ENCODE measurements at places on chromosomes 7 and 10.

DNA sequence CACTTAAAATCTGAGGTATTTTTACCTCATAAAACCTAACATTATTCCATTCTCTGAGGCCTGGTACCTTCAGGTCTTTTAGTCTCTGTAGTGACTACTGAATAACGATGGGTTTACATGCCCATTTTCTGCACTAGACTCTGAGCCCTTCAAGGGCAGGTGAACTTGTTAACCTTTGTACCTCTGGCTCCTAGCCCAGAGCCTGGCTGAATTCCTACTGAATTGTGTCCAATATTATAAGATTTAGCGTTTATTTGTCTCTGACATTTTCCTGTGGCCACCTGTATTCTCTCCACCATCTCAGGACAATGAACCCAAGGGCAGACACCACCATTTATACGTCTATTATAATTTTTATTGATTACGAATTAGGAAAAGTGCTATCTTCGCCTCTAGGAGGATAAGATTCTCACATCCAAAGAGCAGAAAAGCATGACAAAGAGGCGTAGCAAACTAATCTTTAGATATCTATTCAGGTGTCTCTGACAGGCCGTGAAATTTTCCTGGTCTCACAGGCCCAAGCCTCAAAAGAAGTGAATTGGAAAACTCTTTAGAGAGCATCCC is 27.9 kb upstream of the HNRNPH3 start:
- no peak for DNase-seq

GRCh38 chr10:79316671-79317431 is 30.4 kb upstream of the PPIF start:
- DNase-seq: no peak

GRCh38 chr10:20287586-20287985 is 471.4 kb downstream of the PLXDC2 start:
- no peak for DNase-seq

DNA sequence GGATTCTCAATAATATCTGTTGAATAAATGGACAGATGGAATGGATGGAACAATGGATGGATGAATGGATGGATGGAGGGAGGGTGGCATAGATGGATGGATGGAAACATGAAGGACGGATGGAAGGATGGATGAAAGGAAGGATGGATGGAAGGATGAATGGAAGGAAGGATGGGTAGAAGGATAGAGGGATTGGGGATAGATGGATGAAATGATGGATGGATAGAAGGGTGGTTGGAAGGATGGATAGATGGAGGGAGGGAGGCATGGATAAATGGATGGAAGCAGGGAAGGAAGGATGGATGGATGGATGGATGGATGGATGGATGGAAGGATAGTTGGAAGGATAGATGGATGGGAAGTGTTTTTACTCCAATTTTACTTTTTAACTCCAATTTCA is 35.4 kb downstream of the AKR1B15 start:
- no peak for DNase-seq

DNA sequence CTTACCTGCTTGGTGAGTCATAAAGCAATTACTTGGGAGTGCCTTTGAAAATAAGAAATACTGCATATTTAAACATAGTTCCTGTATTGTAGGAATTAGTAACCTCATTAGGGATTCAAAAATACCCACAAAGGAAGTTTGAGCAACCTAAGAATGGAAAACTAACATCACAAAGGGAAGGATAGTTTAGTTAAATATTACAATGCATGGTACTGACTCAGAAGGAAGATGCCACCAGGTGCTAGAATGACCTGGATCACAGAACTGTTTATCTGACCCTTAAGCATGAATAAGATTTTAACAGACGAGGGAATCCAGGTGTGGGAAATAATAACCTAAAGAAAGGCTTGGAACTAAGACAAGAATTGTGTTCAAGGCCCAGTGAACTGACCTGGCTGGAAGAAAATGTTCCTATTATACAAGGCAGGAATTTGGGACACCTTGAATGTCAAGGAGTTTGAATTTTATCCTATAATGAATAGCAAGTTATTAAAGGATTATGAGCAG is 106.4 kb downstream of the GSAP start:
- DNase-seq: no peak

DNA sequence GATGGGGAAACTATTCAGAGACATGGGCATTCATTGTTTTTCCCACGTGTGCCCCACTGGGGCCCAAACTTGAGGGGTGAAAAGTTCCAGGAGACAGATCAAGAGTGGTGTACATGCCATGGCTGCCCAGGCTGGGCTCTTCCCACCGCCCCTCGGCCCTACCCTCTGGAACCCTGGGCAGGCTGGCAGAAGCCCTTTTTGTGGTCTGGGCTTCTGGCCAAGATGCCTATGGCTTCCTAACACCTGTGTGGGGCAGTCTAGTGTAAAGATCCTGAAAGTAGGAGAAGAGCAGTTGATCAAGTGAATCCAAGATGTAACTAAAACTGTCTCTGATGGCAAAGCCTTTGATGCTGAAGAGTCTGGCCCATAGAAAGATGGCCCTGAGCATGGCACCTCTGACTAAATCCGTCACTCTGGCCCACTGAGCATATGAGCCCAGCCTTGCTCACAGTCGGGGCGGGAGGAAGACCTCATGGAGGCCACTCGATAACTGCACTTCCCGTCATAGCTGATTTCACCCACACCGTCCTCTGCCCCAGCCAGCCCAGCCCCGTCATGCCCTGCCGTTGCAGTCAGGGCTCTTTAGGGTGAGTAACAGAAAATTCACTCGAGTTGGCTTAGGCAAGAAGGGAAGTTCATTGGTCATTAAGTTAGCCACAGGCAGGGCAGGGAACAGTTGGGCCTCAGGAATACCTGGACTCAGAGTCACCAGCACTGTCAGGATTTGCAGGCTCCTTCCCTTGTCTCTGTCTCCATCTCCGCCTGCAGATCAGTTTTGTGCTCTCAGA is 37.9 kb upstream of the MTPAP start:
- no peak for DNase-seq

DNA sequence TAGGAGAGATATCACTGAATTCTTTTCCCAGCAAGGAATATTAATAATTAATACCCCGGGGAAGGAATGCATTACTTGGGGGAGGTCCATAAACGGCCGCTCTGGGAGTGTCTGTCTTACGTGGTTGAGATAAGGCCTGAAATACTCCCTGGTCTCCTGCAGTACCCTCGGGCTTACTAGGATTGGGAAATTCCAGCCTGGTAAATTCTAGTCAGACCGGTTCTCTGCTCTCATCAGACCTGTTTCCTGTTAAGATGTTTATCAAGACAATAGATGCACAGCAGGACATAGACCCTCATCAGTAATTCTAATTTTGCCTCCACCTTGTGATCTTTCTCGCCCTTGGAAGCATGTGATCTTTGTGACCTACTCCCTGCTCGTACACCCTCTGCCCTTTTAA is 162.8 kb upstream of the KCND2 start:
- DNase-seq: no peak

- DNase-seq: peak; percentile 35
Measured at GRCh38 chr7:148609045-148609725, 18.6 kb downstream of the C7orf33 start.

GRCh38 chr7:16926283-16926682 is 44.5 kb upstream of the AGR3 start:
- peak; percentile 19 for DNase-seq

- DNase-seq: peak; percentile 5
Measured at GRCh38 chr7:96562966-96563365, 146.7 kb downstream of the SEM1 start.

- DNase-seq: peak; percentile 17
Measured at GRCh38 chr7:131735101-131735500, 178.7 kb upstream of the PODXL start.

GRCh38 chr10:49191349-49191748 is 3.2 kb upstream of the TMEM273 start:
- DNase-seq: no peak

- DNase-seq: no peak
Measured at GRCh38 chr10:110258542-110258941, 46.2 kb downstream of the SMNDC1 start.

DNA sequence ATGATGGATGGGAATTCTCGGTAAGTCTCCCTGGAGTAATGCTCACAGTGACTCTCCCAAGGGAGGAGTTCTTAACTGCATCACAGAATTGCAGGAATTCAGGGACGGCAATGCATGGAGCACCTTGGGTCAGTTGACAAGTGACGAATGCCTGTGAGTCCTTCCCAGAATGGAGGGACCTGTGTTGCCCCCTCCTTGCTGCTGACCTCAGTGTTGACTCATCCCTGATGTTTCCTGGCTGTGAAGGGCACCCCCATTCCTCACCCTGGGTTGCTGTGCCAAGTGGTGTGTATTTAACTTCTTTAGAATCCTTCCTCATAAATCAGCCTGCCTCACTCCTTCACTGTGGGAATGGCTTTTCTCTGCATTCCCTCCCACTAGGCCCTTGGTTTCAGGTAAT is 98.9 kb downstream of the LRMDA start:
- no peak for DNase-seq

DNA sequence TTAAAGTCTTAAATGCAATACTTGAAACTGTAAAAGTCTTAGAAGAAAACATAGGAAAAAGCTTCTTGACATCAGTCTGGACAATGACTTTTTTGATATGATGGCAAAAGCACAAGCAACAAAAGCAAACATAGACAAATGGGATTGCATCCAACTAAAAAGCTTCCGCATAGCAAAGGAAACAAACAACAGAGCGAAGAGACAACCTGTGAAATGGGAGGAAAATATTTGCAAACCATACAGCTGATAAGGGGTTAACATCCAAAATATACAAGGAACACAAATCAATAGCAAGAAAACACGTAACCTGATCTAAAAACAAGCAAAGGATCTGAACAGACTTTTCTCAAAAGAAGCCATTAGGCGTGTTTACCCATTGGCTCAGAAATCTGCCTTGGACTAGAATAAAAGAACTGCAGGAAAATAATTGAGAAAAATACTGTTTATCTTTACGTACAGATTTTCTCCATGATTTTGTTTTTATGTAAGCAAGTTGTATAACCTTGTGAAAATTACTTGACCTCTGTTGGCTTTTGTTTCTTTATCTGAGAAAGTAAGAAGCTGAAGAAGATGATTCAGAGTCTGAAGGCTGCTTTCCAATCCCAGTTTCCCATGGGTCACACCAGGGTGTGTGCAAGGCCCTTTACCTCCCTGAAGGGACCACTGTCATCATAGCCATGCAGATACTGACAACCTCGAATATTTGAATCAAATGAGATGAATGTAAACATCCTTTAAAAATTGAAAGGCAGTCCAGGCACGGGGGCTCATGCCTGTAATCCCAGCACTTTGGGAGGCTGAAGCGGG is 99.1 kb upstream of the LANCL2 start:
- DNase-seq: no peak

GRCh38 chr7:152887778-152888177 is 128.2 kb downstream of the ACTR3B start:
- DNase-seq: no peak

DNA sequence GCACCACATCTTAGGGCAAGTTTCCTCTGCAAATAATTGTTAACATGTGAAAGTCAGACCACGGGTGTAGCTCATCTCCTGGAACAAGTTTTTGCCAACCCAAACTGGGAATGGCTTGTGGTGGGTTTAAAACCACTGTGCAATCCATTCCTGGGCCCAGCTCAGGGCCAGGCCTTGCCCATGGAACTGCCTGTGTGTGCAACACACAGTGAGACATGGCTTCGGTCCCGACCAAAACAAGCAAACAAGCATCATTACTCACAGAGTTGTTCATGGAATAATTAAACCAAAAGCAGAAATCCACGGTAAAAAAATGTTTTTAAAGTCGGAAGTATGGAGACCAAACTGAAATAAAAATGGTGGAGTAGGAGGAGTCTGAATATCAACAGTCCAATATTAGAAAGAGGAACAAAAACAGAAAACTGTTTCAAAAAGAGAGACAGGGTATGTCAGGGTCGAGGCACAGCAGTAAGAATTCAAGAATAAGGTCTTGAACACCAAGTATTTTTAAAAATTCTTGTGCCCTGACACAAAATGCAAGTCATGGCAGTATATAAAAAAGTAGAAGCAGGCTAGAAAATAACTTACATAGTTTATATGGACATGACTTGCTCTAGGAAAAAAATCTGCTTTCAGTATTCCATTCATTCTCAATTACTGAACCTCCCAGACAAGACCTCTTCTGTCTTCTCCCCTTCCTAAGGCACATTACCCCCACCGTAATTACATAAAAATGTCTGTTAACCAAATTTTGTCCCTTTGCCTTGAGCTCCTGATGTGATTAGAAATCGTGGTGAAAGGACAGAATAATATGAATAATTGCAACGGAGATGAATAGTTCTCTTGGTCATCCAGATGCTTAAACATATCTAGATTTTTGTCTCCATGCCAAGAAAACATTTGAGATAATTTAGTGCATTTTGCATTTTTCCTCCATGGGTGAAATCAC is 88.4 kb downstream of the FAS start:
- no peak for DNase-seq

- DNase-seq: peak; percentile 40
Measured at GRCh38 chr7:106277976-106278375, 6.8 kb downstream of the NAMPT start.

- no peak for DNase-seq
Measured at GRCh38 chr10:52250510-52250909, 63.6 kb upstream of the DKK1 start.

DNA sequence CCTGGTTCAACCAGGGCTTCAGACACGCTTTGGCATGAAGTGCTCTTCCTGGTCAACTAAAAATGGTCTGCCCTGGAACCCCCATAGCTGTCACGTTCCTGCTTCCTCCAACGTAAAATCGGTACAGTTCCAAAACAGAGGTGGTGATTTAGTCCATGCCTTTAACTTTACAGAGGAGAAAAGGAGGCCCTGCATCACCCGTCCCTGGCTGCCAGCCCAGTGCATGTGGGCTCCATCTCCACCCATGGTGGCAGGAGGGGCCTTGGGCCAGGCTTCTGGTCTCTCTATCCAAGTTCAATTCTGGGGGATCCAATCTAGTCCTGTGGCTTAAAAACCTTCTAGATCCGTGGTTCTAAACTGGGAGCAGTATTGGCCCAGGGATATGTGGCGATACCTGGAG is 18.7 kb downstream of the ECHDC3 start:
- DNase-seq: no peak

- no peak for DNase-seq
Measured at GRCh38 chr7:149859369-149859768, 14.4 kb upstream of the ATP6V0E2 start.

GRCh38 chr10:8563478-8563877 is 509.0 kb downstream of the GATA3 start:
- DNase-seq: no peak

- no peak for DNase-seq
Measured at GRCh38 chr10:124078714-124079113, 14.7 kb downstream of the CHST15 start.

- no peak for DNase-seq
Measured at GRCh38 chr10:117399341-117400196, 24.3 kb upstream of the PDZD8 start.
